Skin of body (tissue), 3 donors: ENCODE measurements at places on chromosomes 2 and 18.

- DNase-seq = no peak
Measured at GRCh38 chr18:35158728-35159450, 81.9 kb upstream of the ZNF397 start.

DNA sequence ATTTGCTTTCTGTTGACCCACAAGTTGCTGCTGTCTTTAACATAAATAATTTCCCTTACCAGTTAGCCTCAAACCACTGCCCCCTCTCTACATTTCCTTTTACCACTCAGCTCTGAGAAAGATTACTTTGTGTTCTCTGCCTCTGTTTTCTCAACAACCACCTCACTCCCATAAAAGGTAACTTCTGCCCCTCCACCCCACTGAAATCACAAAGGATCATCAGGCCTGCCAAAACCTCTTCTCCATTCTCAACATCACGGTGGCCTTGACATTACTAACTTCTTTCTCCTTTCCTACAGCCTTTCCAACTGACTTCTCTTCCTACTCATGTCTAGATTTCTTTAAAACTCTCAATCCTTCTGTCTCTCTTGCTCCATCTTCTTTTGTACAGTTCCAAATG lies 10.1 kb downstream of the ACADL start:
- DNase-seq = no peak

GRCh38 chr2:207091928-207092327 lies 73.8 kb downstream of the KLF7 start:
- no peak for DNase-seq

GRCh38 chr18:31399306-31400032 lies 22.9 kb downstream of the DSG4 start:
- DNase-seq = no peak

DNA sequence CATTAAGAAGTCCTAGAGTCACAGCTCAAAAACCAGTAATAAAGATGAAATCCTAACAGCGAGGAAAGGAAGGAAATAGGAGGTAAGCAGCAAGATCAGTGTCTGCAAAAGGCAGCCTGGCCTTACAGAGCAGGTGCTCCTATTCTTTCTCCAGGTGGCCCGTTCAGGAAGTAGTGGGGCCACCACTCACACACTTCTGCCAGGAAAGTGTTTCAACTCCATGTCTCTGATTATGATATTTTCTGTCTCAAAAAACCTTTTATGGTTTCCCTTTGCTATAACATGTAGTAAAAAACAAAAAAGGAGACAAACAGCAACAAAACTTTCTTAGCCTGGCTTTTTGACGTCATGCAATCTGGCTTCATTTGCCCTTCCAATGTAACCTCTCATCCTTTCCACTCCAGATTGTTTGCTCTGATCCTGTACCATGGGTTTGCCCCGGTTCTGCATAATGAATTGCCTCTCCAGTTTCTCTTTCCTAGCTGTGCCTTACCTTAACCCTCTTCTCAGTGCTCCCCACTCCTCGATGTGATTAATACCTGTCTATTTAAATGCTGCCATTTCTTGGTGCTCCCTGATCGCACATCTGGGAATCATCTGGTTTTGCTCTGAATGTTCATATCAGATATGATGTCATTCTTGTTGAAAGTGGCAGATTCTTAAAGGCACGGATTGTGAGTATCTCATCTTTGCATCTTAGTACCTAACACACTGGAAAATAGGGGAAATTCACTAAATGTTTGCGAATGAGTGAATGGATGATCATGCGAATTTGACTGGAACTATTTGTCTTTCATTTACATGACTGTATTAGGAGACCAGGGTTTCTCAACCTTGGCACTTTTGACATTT lies 50.6 kb upstream of the PTPRM start:
- DNase-seq = no peak

DNA sequence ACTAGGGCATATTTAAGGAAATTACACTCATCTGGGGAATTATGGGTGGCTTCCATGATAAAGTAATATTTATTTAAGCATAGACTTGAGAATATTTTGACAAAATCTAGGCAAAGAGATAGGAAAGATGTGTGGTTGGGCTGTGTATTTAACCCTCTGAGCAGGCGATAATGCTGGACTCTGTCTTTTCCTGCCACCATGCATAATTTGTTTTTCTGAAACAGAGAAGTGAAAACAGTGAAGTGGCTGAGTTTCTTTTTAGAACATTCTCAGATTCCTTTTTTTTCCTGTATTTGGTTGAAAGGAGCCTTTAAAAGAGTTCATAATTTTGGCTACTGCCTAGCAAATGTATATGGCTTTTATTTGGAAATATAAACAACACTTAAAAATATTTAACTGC lies 104.8 kb upstream of the CDH19 start:
- no peak for DNase-seq

- no peak for DNase-seq
Measured at GRCh38 chr18:42517896-42518295, 562.9 kb downstream of the PIK3C3 start.

GRCh38 chr2:235078182-235078581 lies 126.4 kb downstream of the SH3BP4 start:
- no peak for DNase-seq
